ENCODE measurements at places on chromosomes 4 and X.

DNA sequence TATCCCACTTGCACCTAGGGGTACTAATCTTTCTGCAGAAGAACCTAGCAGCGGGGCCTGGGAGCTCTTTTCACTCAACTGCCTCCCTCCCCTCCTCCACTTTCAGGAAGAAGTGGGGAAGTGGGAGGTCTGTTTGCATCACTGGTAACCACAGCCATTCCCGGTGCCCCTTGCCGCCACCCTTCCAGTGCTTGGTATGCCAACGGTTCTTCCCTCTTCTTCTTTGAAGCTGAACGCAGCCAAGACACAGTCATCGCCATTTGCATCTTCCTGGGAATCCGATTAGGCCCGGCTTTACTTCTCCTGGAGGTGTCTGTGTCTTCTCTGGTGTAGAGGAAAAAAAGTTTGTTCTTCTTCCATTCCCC, 47.2 kb upstream of the RBPJ start:
- no peak for DNase-seq

GRCh38 chrX:43003939-43004338, 226.0 kb upstream of the PPP1R2C start:
- no peak for DNase-seq

- DNase-seq: no peak
These were observed 338.1 kb downstream of the BCOR start for GRCh38 chrX:39759526-39760224.

DNA sequence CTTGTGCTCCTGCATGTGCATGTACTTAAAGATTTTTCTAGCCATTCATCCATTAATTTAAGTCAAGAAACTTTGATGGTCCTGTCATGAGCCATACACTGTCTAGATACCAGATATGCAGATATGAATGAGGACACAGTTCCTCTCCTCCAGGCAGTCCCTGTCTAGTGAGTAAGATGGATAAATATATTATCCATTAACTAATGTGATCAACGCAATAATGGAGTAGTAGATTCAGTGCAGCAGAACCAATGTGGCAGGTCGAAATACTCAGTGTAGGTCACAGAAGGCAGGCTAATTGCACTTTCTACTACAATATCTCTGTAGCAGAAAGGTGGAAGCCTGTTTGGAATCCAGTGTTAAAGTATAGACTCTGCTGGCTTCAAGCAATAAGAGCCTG, 112.5 kb downstream of the PCDH7 start:
- no peak for DNase-seq

DNA sequence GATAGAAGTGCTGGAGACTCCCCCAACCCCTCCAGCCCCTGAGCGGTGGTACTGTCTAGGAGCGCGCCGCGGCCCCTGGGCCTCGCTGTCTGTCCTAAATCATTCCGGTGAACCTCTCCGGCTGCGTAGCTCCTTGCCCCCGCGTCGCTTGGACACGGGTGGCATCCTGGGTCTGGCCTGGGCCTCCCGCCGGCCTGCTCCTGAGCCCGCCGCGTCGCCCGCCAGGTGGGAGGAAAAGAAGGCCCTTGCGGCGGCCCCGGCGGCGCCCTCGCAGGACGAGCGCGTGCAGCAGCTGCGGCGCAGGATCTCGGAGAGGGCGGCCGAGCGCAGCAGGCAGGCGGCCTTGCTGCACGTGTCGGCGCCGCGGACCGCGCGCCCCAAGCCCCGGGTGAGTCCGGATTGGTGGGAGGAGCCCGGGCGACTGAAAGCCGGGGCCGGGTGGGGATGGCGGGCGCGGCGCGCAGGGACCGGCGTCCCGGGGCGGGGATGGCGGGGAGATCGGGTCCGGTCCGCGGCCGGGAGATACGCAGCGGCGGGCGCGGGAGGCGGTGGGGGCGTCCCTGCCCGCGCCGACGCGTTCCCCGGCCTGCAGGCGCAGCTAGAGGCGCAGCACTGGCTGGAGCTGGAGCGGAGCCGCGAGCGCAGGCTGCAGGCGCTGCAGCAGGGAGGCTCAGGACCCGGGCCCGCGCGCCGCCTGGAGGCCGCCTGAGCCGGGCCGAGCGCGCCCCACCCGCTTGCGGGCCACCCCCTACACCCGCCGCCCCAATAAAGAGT, 6.5 kb upstream of the RNF4 start:
- DNase-seq: peak; percentile 51

- no peak for DNase-seq
These were observed 19.6 kb upstream of the CA5B start for GRCh38 chrX:15718283-15718970.

All from activated CD8-positive, alpha-beta memory T cell treated with anti-CD3 and anti-CD28 coated beads for 1 hour (primary cell).